ENCODE measurements at places on chromosomes 5 and 9.

- no peak for DNase-seq
Observed at GRCh38 chr9:26694381-26695297, 198.0 kb downstream of the CAAP1 start.

DNA sequence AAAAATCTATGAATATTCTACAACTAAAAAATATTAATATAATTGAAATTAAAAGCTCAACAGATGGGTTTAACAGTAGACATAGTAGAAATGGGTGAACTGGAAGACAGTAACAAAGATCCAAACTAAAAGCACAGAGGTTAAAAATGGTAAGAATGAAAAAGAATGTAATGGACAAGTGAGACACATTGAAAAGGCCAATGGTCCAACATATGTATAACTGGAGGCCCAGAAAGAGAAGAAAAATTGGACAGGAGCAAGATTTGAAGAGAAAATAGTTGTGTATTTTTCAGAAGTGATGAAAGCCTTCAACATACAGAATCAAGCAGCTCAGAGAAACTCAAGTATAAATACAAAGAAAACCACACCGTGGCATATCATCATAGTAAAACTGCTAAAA is 58.6 kb downstream of the PCDHGC5 start:
- no peak for DNase-seq

DNA sequence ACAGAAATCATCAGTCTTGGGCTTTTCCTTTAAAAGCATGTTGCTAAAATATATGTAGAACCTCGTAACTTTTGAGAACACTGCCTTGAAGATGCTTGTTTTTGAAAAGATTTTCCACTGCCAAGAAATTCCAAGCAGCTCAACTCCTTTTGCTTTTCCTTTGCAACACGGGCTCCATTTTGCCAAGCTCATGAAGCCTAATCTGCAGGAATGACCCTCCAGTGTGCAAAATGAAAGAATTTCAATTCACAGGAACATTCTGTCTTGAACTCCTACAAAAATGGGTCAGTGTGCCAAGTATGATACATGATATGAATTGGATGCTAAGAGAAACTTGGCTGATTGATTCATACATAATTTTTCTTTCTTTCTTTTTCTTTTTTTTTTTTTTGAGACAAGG is 35.4 kb upstream of the ERCC6L2 start:
- no peak for DNase-seq

DNA sequence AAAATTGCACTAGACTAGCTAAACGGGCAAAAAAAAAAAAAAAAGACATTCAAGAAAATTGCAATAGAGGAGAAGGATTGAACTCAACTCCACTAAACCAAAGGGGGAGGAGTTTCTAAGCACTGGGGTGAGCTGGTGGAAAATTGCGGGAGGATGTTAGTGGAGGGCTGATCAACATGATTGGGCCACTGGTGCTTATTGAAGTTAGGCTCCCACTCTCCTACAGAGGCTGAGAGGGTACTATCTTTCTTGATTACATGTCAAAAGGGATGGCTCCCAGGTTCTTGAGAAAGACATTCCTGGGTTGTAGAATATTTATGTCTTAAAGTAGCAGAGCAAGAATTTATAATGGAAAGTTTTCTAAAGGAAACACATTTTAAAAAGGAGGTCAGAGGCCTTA is 38.0 kb downstream of the CAMK4 start:
- DNase-seq: no peak

- no peak for DNase-seq
Observed at GRCh38 chr5:109196087-109196822, 213.5 kb downstream of the PJA2 start.

GRCh38 chr5:143752165-143752850 is 59.7 kb upstream of the HMHB1 start:
- no peak for DNase-seq

DNA sequence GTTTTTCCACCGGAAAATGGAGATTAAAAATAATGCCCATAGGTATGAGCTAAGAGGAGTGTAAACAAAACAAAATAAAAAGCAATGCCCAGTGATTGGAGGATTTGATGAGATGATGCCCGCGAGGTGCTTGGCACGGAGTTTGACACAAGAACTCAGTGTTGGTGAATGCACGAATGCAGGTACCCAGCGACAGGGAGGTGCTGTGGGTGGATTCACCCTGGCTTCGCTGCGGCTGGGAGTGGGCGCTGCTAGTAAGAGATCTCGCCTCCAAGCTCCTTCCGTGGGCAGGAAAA is 526 bp upstream of the STXBP1 start:
- DNase-seq: no peak

- DNase-seq: no peak
Observed at GRCh38 chr9:90898228-90898627, 96.6 kb downstream of the SYK start.

GRCh38 chr5:40955313-40955712 is 46.0 kb downstream of the C7 start:
- DNase-seq: no peak

DNA sequence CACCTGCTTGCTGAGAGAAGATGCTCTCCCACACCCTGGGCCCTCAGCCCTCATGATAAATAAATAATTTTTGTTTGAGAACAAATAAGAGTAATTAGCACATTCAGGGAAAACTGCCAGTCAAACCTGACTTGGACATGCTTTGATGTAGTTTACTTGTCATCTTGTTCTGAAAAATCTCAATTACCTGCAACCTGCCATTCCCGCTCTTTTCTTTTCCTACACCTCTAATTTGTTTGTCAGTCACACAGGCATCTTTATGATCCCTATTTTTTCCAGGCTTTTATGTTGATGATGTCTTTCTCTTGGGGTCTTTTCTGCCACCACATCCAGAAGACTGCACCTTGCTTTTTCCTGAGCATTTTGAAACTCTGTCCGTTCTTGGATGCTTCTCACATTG is 28.6 kb upstream of the TGFBI start:
- no peak for DNase-seq

DNA sequence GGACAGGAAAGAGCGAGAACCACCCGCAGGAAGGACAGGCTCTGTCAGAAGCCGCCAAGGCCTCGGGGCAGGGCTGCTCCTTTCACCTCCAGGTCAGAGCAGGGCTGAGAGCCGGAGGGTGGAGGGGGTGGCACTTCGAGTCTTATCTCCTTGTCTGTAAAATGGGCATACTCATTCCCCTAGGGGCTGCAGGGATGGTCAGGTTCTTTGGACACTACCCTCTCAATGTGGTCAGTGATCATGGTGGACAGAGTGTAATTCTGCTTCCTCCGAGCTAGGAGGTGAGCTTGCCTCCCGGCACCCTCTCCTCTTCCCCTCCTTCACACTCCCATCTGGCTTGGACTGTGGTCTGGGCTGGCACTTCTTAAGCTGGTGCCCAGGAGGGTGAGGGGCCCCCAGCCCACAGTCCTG is 39.6 kb downstream of the RGS3 start:
- no peak for DNase-seq

GRCh38 chr9:96232539-96233241 is 69.3 kb downstream of the HSD17B3 start:
- peak; percentile 39 for DNase-seq

DNA sequence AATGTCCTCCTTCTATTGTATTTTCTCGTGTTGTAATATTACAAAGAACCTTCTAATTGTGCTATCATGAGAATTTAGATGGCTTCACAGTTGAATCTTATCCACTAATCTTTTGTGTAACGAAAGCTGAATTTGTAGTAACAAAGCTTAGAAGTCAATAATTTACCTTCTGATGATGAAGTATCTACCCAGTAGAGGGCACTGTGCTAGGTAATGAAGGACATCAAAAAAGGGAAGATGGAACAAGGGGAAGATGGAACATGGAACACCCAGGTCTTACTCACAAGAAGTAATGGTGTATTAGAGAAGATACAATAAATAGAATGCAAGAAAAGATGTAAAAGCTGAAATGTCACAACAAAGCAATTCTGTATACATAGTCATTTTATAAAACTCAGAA is 131.0 kb upstream of the CCNG1 start:
- DNase-seq: no peak

DNA sequence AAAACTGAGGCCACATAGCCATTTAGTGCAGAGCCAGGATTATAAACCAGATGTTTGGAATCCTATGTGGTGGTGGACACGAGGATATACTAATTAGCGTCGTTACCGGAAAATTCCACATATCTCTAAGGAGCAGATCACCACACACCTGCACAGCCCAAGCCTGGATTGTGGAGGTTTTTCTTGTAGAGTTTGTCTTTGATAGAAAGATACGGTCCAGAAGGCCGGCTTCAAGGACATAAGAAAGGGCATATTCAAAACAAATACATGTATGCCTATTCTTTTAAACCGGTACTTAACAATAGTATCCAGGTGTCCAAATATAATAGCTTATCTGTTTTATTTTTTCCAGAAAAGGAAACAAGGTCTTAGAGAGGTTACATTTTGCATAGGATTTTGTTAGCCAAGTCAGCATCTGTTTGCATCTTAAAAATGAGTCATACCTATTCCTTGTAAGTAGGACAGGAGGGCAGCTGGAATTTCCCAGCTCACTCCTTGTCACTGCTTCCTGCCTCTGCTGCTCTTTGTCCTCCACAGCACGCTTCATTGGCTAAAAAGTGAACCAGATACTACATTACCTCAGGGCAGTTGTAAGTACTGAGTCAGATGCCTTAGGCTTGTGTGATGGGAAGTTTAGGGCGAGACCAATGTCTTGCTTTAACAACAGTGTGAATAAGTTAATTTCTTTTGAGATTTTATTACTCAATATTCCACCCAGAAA is 3.6 kb downstream of the TMC1 start:
- no peak for DNase-seq

- peak; percentile 17 for DNase-seq
Observed at GRCh38 chr5:62143268-62144229, 162.5 kb upstream of the KIF2A start.

- DNase-seq: no peak
Observed at GRCh38 chr5:101284736-101285375, 381.8 kb upstream of the ST8SIA4 start.

DNA sequence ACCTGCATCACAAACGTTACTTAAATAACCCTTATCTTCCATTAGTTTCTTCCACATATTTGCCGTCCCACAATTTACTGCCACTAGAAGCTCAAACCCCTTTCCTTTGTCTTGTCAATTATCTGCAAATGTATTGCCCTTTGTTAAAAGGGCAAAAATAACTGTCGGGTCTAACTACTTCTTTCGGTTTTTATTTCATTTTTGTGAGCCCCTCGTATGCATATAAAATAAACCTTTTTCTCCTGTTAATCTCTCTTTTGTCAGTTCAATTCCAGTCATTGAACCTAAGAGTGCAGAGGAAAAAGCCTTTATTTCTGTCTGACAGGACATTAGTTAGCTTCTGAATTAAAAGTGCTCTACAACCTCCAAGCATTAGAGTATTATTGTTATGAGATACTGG is 45.5 kb downstream of the TMEM215 start:
- DNase-seq: no peak

- no peak for DNase-seq
Observed at GRCh38 chr5:134594797-134595457, 37.7 kb downstream of the SAR1B start.

DNA sequence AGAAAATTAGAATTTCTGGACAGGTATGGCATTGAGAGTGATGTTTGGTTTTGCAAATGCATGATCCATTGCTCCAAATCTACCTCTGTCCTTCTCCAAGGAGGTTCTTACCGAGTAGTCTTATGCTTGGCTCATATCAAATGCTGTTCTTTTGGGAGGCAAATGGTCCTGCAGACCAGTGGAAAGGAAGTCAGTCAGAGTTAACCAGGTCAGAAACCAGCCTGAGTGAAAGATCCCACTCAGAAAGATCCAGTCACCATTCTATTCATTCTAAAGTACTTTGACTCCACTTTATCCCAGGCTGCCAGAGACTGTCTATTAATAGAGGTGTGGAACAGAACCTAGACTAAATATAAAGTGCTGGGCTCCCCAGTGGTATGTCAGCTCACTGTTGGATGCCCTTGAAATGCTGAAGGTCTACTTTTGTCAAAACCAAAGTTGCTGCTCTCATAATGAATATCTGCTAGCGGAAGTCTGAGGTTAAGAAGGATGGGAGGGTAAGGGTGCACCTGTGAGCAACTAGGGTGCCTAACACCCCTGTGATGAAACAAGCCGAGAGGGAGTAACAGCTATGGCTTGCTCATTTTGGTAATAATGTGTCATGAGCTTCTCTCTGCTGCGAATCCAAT is 302.2 kb downstream of the ZNF608 start:
- no peak for DNase-seq

GRCh38 chr5:127839072-127839471 is 135.9 kb downstream of the CCDC192 start:
- no peak for DNase-seq

DNA sequence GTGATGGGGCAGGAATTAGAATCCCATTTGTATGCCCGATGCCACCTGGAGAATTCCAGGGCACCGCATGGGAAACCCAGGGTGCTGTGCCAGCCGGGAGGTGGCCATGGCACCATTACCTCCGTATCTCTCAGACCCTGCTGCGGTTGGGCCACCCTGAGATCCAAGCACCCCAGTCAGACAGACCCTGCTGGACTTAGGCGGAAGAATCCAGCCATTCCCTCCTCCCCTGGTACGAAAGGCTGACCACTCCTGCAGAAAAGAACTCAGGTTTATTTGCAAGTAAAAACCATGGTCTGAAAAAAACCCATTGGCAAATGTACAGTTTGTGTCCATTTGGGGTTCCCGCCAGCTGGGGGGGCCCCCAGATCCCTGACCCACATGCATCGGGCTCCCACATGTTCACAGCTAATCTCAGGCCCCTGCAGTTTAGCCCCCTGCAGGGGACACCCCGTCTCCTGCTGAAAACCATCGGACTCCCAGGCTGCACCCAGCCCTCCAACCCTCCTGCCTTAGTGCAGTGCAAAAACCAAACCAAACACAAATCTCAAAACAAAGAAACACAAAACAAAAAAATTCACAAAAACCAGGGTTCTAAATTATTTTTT is 23.6 kb upstream of the SARDH start:
- no peak for DNase-seq

DNA sequence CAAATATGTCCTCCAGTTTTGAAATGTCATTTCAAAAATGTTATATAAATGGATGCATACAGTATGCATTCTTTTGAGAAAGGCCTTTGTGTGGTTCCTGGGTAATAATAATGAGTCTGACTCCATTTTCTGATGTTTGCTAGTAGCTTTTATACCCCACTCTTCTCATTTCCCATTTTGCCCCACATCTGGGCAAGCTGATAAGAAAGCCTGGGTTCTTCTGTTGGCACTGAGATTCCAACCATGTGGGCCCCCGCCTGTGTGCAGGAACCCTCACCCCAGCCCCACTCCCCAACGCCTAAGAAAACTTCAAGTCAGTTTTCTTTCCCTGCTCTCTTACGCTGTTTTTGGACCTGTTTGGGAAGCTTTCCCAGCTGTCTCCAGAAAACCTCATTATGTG is 89.4 kb downstream of the SNX18 start:
- no peak for DNase-seq

- no peak for DNase-seq
Observed at GRCh38 chr9:113564498-113565237, 101.1 kb downstream of the RGS3 start.

GRCh38 chr9:130892477-130893304 is 3.9 kb downstream of the QRFP start:
- no peak for DNase-seq

DNA sequence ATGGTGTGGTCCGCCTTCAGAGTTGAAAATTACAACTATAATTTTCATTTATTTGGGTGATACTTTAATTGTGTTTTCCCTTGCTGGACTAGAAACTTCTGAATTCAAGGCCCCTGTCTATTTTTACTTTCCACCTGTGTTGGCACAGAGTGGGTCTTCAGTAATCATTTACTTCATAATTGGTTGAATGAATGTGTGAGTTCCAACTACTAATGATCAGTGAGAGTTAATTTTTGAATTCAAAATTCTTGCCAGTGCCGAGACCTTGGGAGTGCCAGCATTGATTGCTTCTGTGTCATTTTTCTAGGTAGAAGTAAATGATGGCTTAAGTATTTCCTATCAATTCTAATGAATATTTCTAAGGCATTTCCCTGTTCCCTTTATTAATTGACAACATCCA is 61.4 kb downstream of the PARP8 start:
- no peak for DNase-seq

All from NCI-H748 treated with DMSO at 0.1 percent for 48 hours (cell line).